ENCODE measurements at places on chromosomes 11 and 22.

DNA sequence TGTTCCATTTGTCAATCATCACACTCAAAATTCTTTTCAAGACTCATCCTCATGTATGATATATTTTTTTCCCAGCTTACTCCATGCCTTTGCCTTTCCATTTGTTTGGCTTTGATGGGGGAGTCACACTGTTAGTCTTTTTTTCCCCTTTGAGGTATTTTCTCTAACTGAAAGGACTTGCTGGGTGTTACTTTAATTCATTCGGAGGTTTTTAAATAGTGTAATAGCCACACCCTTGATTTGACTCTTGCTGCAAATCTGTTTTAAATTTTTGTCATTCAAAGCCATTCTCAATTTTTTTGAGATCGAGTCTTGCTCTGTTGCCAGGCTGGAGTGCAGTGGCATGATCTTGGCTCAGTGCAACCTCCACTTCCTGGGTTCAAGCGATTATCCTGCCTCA lies 84.1 kb downstream of the C11orf87 start:
- DNase-seq: no peak

DNA sequence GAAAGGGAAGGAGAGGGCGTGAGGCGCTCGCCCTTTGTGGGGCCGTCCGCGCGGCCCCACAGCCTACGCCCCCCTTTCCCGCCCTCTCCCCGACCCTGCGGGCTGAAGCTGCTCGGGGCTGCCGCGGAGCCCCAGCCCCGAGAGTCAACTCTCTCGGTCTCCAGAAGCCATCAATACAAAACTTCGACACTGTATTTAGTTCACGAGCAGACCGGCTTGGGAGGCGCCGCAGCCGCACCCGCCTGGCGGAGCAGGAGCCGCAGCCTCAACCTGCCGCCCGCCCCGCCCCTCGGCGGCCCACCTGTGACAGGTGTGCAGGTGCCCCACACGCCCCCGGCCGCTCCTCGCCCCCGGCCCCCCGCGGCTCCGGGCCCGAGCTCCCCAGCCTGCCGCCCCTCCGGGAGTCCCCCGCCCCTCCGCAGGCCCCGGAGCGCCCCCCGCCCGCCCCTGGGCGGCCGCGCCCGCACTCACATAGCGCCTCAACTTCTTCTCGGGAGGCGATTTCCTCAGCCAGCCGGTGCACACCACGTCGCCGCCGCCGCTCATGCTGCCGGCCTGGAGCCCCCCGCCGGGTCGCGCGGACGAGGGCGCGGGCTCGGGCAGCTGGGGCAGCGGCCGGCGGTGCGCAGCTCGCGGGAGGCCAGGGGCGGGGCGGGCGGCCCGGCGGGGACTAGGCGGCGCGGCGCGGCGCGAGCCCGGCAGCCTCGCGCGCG lies at the start of gene GAB2:
GAB2 (minus strand) TSS at position 646 of the 713 bp plus-strand sequence; CDS start at position 546, 100 bp downstream.
- no peak for DNase-seq

GRCh38 chr11:36594316-36594989 lies at the start of gene IFTAP:
IFTAP (plus strand) TSS chr11:36594502; CDS start chr11:36610104, 15,602 bp downstream.
- peak; percentile 96 for DNase-seq

DNA sequence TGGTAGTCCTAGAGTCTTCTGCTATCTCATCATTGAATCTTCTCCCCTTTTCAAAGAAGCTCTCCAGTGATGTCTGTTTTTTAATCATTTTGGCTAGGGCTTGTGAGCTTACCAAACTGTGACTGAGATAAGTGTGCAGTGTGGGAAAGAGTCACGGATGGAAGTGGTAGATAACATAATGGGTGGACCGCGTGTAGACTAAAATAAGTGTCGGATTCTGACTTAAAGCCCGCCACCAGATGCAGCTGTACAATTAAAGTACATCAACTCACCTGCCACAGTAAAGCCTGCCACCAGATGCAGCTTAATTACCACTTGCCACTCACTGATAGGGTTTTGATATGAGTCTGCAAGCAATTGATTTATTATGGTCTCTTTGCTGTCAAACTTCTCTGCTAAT lies 581.5 kb downstream of the LRRC4C start:
- DNase-seq: no peak

DNA sequence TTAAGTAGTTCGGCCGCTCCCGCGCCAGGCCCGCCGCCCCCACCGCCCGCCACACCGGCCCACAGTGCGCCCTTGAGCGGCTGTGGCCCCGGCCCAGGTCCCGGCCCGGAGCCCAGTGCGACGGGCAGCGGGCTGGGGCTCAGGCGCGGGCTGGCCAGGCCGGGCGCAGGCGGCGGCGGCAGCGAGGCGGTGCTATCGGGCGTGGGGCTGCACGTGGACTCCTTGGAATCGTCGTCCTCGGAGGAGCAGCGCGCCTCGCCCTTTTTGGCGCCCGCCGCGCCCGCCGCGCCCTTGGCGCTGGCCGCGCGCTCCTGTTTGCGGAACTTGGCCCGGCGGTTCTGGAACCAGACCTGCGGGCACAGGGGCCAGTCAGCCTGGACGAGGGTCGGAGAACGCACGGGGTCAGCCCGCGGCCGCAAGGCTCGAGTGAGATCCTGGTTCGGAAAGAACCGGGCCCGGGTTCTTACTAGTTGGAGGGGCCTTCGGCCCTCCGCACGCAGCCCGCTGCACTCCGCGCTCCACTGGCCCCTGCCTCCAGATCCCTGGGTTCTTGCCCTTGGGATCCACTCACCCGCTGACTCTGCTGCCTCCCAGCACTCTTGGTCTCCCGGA lies 4.0 kb downstream of the PHOX2A start:
- DNase-seq: no peak

GRCh38 chr11:46553814-46554212 lies 40.0 kb downstream of the AMBRA1 start:
- DNase-seq: no peak

DNA sequence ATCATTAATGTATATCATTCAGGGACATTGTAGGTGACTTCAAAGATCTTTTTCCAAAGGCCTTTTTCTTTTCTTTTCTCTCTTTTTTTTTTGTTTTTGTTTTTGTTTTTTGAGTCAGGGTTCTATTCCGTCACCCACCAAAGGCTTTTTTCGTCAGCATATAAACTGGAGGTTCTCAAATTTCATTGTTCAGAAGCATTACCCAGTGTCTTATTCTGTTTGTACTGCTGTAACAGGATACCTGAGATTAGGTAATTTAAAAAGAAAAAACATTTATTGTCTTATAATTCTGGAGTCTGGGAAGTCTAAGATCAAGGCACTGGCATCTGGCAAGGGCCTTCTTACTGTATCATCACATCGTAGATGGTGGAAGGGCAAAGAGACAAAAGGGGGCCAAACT lies 6.4 kb upstream of the SYT9 start:
- no peak for DNase-seq

DNA sequence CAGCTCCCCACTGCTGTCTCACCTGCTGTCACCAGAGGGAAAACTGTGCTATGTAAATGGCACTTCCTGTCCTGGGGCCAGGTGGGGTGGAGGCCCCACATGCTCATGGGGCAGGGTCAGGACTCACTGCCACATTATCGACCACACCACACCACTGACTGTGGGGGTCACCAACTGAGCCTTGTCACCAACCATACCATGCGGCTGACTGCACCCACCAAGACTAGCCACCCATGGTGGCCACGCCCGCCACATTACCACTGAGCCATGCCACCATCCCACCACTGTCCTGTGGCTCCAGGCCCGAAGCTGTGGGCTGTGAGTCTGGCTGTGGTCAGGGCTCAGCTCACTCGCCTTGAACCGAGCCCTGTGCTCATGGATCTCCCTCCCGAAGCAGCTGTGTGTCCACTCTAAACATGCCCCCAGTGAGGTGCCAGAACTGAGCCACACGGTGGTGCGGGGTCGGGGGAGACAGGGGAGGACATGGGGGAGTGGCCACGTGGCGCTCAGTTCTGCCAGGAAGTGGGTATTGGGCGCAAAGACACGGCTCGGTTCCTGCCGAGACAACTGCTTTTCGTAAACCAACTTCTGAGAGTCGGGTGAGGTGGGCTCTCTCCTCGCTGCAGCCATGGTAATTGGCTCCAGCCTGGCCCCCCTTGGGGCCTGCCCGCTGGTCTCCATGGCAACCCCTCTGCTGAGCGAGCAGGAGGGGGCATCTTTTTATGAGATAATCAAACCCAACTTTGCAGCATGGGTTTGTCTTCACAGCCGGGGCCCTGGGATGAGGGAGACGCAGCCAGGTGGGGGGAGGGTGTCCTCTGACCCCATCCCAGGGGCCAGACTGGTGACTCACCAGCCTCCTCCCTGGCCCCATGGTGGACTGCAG lies 23.2 kb downstream of the RTN4R start:
- DNase-seq: peak; percentile 86

DNA sequence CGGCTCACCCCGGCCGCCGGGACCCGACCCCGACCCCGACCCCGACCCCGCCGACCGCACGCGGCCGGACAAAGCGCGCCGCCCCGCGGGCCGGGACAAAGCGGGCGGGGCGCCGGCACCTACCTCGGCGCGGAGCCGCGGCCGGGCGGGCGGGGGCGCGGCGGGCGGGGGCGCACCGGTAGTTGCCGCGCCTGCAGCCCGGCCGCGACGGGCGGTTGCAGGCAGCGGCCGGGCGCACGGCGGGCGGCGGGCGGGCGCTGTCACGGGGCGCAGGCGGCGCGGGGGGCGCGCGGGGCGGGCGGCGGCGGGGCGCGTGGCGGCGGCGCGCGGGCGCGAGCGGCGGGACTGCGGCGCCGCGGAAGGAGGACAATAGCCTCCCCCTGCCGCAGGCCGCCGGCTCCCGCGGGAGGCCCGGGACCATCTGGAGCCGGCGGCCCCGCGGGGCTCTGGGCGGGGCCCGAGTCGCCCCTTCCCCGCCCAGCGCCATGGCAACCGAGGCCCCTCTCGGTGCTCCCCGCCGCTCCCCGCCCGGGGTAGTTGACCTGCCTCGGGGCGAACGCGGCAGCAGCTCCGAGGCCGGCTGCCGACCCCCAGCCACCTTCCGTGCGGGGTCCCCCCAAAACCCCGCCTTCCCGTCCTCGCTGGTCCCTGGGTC lies 851 bp downstream of the SPTBN2 start:
- DNase-seq: no peak

- DNase-seq: no peak
These were observed 3.8 kb downstream of the CSNK2A3 start for GRCh38 chr11:11349106-11349825.

- peak; percentile 90 for DNase-seq
These were observed 12.7 kb downstream of the MAP6 start for GRCh38 chr11:75656044-75656727.

- DNase-seq: no peak
These were observed 3.0 kb downstream of the MN1 start for GRCh38 chr22:27798511-27799014.

- peak; percentile 13 for DNase-seq
These were observed 261.6 kb upstream of the CADM1 start for GRCh38 chr11:115765803-115766239.

- no peak for DNase-seq
These were observed 132.3 kb downstream of the APIP start for GRCh38 chr11:34783816-34784317.

DNA sequence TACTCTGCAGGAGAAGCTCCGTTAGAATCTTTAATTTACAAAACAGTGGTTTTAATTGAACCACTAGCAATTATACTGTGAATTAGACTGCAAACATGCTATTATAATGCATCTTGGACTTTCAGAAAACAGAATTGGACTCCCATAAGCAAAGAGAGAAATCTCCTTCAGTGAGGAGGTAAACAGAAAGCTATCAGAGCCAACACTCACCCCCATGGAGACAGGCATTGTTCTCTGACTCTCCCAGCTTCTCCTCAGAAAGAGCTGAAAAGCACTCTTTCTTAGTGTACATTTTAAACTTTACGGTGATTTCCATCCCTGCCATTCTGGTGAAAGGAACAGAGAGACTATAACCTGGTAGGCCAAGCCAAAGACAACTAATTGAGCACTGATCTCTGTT lies 176.9 kb downstream of the GRIA4 start:
- DNase-seq: no peak

GRCh38 chr22:31488346-31488883 lies 1.2 kb downstream of the EIF4ENIF1 start:
- DNase-seq: no peak

GRCh38 chr22:35477911-35478582 lies 62.6 kb upstream of the RASD2 start:
- peak; percentile 72 for DNase-seq

DNA sequence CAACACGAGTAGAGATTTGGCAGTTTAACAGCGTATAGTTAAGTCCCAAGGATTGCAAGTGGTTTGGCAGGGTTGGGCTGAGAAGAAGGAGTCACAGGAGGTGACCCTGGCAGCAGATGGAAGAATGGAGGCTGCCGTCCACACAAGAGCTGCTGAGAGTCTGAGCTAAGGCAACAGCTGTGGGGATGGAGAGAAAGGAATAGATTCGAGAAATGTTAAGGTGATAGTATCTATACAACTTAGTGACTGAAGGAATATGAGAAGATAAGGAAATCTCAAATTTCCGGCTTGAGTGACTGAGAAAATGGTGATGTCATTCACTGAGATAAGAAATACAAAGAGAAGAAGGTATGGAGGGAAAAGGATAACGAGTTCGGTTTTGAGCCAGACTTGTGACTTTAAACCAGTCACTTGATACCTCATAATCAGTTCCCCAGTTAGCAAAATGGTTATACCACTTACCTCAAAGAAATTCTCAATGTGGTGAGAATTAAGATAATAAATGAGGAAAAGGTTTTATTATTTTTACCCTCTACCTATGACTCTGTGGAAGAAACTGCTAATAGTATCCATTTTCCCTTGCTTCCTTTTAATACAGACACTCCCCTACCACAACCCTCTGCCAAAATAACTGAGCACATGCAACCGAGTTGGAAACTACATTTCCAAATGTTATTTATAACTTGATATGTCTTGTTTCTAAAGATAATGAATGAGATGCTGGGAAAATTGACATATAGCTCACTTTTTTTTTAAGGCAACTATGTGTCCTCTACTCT lies 30.7 kb downstream of the FAM168A start:
- peak; percentile 19 for DNase-seq

Measured in myocyte (in vitro differentiated cells).